CD4-positive, CD25-positive, alpha-beta regulatory T cell (primary cell): ENCODE measurements at places on chromosomes 5 and 9. TPM values are rescaled to one million over a fixed set of nuclear protein-coding genes. Genes with fewer than 3 reads are reported as not detected.

GRCh38 chr9:112780450-112781036 is 30.0 kb downstream of the SNX30 start:
- no peaks in the 10 kb centered on the region for H3K4me1 ChIP-seq
- no peak for DNase-seq
- no peak overlapping the region for H3K4me3 ChIP-seq
- no peak overlapping the region for H3K27ac ChIP-seq
- H3K27me3 ChIP-seq: no peaks in the 10 kb centered on the region

DNA sequence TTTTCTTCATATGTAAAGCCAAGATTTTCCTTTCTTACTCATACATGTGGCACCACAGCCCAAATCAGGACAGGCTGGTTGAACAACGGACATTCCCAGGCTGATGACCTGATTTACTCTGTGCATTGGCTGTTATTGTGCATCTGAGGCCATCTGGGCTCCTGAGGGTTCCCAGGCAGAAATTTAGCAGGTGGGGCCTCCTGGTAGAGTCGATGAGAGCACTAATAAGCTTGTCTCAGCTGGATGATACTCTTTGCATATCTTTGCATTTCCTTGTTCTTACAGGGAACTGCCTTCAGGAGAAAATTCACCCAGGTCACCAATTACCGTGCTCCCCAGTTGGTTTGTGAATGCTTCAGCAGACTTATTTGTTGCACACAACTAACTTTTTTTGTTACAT is 605.1 kb downstream of the ELAVL2 start:
- no peak for DNase-seq
- no peaks in the 10 kb centered on the region for H3K4me1 ChIP-seq
- no peaks in the 10 kb centered on the region for H3K27me3 ChIP-seq
- H3K27ac ChIP-seq: no peak overlapping the region
- no peaks in the 10 kb centered on the region for H3K36me3 ChIP-seq
- H3K4me3 ChIP-seq: no peak overlapping the region

DNA sequence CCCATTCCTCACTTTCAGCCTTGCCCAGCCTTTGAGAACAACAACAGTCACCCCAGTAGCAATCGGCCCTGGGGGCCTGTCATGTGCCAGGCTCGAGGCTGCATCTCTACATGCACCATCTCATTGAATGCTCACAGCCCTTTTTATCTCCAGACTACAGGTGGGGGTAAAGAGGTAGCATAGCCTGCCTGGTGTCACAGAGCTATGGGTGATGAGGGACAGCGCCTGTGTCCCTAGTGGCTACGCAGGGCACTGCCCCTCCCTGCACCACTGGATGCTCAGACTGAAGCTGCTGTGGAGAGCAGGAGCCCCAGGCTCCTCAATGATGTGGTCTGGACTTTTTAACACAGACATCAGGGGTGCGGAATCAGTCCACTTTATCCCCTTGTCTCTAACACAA is 2.8 kb downstream of the CAMK2A start:
- no peak overlapping the region for H3K27ac ChIP-seq
- no peaks in the 10 kb centered on the region for H3K27me3 ChIP-seq
- no peaks in the 10 kb centered on the region for H3K4me1 ChIP-seq
- H3K4me3 ChIP-seq: no peak overlapping the region
- no peaks in the 10 kb centered on the region for H3K36me3 ChIP-seq
- no peak for DNase-seq

DNA sequence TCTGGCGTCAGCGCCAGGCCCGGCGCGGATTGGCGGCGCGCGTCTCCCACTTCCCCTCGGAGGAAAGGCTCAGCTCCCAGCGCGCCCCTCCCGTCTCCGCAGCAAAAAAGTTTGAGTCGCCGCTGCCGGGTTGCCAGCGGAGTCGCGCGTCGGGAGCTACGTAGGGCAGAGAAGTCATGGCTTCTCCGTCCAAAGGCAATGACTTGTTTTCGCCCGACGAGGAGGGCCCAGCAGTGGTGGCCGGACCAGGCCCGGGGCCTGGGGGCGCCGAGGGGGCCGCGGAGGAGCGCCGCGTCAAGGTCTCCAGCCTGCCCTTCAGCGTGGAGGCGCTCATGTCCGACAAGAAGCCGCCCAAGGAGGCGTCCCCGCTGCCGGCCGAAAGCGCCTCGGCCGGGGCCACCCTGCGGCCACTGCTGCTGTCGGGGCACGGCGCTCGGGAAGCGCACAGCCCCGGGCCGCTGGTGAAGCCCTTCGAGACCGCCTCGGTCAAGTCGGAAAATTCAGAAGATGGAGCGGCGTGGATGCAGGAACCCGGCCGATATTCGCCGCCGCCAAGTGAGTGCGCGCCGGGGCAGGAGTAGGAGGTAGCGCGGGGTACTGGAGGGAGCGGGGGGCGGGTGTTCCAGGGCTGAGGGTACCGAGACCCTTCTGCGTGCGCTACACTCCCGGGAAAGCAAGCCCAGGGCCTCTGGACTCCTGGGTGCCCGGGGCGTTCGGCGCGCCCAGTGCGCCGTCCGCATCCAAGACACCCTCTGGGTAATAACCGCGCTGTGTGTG is at the start of gene MSX2:
Gene MSX2 (plus strand): TSS at position 99 of the 777 bp plus-strand sequence. CDS start 78 bp downstream, at position 177.
- H3K27me3 ChIP-seq: peaks cover 47% of the 10 kb centered on the region
- H3K4me1 ChIP-seq: peaks cover 6% of the 10 kb centered on the region
- H3K36me3 ChIP-seq: no peaks in the 10 kb centered on the region
- peak within 1 kb of the TSS; percentile 31 for H3K4me3 ChIP-seq

DNA sequence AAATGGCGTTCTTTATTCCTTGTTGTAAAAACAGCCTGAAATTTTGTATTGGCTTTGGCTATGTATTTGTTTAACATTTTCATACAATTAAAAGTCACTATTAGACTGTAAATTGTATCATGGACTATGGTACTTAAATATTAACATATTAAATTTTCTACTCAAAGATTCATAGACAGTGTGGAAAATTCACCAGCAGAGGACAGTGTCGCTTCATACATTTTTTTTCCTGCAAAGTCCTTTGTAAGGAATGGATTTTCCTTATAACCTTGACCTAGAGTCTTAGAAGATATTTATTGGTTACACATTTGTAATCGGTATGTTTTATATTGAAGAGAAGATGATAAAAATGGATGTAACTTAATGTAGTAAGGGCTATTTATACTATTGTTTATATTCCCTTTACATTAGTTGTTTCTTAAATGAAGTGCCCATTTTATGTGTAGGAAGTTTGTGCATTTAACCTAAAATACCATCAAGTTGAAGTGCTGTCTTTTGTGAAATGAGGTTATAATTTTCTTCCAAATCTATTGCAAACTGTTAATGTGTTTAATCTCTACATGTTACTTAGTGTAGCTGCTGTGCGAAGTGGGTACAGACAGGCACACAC is 150.1 kb downstream of the KDM4C start:
- no peak for DNase-seq
- H3K4me3 ChIP-seq: no peak overlapping the region
- no peaks in the 10 kb centered on the region for H3K4me1 ChIP-seq
- peaks cover 11% of the 10 kb centered on the region for H3K36me3 ChIP-seq

DNA sequence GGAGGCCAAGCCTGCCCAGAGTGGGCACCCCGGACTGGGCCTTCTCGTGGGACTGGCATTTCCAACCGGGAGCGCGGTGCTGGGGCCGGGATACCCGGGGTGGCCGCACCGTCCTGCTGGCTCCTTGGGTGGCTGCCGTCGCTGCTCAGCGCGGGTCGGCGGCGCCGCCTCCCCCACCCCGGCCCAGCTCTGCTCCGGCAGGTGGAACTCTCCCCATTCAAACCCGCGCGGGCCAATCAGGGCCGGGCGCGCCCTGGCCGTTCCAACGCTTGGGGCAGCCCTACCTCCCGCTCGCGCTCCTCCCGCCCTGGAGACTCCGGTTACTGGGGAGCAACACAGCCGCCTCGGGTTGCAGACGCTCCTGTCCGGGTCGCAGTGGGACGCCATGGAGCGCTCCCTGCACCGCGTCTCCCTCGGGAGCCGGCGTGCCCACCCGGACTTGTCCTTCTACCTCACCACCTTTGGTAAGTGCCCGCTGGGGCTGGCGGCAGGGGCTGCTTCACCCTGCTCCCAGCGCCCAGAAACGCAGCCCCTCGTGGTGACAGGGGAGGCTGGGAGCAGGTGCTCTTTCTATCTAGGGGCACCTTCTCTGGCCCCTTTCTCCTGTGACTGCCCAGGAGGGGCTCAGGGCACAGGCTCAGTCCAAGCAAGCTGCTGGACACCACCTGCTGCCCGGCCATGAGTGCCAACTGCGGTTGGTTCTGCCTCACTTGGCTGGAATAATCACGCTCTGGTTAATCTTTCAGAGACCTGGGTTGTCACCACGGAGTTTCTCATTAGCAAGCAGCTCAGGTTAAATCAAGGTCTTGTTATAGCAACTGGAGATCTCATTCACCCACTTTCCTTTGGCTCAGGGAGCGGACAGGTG is at the start of gene RGS3:
Gene RGS3 (plus strand): TSS at position 310 of the 868 bp plus-strand sequence. CDS start 76 bp downstream, at position 386.
- H3K4me1 ChIP-seq: no peaks in the 10 kb centered on the region
- H3K27me3 ChIP-seq: no peaks in the 10 kb centered on the region

- no peak overlapping the region for H3K27ac ChIP-seq
- no peaks in the 10 kb centered on the region for H3K36me3 ChIP-seq
- H3K4me1 ChIP-seq: no peaks in the 10 kb centered on the region
- DNase-seq: no peak
- no peaks in the 10 kb centered on the region for H3K27me3 ChIP-seq
Observed at GRCh38 chr9:106982636-106983035, 119.7 kb downstream of the ZNF462 start.

DNA sequence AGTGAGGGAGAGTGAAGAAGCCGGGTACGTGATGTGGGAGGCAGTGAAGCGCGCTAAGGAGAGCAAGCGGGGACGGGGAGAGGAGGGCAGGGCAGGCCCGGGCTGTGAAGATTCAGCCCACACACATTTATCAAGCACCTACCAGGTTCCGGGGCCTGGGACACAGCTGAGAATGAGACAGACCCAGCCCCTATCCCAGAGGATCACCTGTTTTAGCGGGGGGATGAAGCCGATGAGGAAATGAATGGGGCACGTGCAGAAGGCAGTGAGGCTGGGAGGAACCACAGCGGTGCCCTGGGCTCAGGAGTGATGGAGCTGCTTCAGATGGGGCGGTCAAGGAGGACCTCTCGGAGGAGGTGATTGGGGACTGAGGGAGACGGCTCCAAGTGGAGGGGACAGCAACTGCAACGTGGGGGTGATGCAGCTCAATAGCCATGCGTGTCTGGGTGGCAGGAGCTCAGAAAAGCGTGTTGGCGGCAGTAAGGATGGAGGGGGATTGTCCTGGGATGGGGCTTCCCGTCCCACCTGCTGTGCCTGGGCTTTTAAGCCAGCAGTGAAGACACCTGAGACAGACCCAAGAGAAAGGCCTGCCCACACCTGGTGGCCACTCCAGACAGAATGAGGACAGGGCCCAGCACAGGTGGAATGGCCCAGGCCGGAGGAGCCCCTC is 77.5 kb upstream of the UNC5A start:
- no peak overlapping the region for H3K27ac ChIP-seq
- H3K27me3 ChIP-seq: peaks cover 2% of the 10 kb centered on the region
- DNase-seq: no peak
- no peaks in the 10 kb centered on the region for H3K36me3 ChIP-seq
- no peak overlapping the region for H3K4me3 ChIP-seq
- H3K4me1 ChIP-seq: no peaks in the 10 kb centered on the region

DNA sequence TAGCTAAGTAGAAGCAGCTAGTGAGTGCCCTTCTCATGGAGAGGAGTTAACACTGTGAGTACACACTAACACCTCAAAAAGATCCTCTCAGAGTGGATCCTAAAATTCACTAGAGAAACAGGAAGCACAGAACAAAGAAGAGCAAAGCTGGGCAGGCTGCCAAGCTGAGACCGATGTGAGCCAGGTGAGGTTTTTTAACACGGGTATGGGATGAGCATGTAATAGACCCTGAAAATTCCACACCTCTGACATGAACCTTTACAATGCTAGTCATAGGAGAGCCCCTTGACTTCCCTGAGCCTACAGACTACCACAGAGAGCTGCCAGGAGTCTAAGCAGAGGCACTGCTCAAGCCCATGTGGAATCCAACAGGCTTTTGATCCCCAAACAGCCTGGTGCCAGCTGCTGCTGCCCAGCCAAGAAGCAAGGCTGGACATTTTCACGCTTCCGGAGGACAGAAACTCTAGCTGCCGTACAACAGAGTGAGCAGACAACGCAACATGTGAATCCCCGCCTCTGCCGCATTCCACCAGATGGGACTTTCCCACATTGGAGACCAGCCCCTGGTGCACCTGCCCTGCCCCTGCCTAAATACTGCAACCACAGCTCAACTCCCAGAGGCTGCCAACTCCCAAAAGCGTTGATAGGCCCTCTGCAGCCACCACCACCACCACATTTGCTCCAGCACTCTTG is 280.8 kb downstream of the CDH10 start:
- DNase-seq: no peak
- no peaks in the 10 kb centered on the region for H3K4me1 ChIP-seq
- no peak overlapping the region for H3K4me3 ChIP-seq

DNA sequence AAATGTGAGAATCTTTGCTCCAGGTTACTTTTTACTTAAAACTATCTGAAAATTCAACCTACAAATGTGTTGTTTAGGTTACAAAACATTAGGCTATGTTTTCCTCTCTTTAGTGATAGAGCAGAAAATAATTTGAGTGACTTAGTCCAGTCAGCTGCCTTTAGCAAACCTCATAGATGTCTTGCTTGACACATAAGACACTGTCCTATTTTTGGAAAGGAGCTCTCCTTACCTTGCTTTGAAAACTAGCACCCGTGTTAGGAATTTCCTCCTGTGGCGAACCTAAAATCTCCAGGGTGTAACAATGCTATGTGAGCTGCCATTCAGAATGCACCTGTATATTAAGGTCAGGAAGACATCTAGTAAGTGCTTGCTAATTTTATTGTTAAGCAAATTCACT is 221.2 kb upstream of the CD180 start:
- peaks cover 4% of the 10 kb centered on the region for H3K4me1 ChIP-seq
- no peaks in the 10 kb centered on the region for H3K27me3 ChIP-seq
- no peaks in the 10 kb centered on the region for H3K36me3 ChIP-seq
- H3K27ac ChIP-seq: no peak overlapping the region
- DNase-seq: no peak

DNA sequence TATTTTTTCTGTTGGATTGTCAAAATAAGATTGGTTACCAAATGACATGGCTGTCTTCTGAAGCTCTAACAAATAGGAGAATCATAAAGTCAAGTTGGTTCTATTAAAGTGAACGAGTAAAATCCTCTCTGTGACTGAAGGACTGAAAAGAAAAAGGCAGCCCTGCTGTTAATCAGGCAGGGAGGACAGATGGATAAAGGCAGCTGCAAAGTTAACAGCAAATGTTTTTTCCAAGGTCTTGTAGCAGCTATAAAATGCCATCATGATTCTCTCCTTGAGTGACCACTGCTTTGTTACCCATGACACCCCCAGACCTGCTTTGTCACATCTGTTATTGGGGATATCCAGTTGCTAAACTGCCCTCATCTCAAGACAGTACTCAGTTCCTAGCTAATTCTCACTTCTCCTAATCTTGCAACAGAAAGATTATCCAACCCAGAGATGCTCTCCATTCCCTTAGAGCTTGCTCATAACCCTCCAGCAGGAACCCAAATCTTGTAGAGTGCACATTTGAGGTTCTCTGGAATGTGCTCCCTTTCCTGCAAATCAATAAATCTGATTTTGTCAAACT is 89.7 kb upstream of the PARP8 start:
- H3K27ac ChIP-seq: no peak overlapping the region
- H3K4me1 ChIP-seq: peaks cover 6% of the 10 kb centered on the region
- no peaks in the 10 kb centered on the region for H3K27me3 ChIP-seq
- no peak for DNase-seq

- no peaks in the 10 kb centered on the region for H3K27me3 ChIP-seq
- no peak for DNase-seq
- H3K27ac ChIP-seq: no peak overlapping the region
- H3K4me3 ChIP-seq: no peak overlapping the region
- H3K4me1 ChIP-seq: no peaks in the 10 kb centered on the region
Observed at GRCh38 chr9:37333288-37333687, 89.2 kb upstream of the GRHPR start.

Gene ATOX1
- total RNA-seq: 19.6 TPM

Gene PCDHB9
- 0.07 TPM for total RNA-seq

Gene ABO
- total RNA-seq: 0.62 TPM

Gene GPR150
- 0.37 TPM for total RNA-seq

Gene PCDHGA3
- total RNA-seq: not detected

Gene ANAPC2
- 127 TPM for total RNA-seq

Gene AIF1L
- total RNA-seq: 0.12 TPM

Gene NMUR2
- not detected for total RNA-seq
